ENCODE measurements at places on chromosomes 13 and 19.
A peak's percentile ranks its signal among the peaks of the same experiment; 100 is the strongest.

DNA sequence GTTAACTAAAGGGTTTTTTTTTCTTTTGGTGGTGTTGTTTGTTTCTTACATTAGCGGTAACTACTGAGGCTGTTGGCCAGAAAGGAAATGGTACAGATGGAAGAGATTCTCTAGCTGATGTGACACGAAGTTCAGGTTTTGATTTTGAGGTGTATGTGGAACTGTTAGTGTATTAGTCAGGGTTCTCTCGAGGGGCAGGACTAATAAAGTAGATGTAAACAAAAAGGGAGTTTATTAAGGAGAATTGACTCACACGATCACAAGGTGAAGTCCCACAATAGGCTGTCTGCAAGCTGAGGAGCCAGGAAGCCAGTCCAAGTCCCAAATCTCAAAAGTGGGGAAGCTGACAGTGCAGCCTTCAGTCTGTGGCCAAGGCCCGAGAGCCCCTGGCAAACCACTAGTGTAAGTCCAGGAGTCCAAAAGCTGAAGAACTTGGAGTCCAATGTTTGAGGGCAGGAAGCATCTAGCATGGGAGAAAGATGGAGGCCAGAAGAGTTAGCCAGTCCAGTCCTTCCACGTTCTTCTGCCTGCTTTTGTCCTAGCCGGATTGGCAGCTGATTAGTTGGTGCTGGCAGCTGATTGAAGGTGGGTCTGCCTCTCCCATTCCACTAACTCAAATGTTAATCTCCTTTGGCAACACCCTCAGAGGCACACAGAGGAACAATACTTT lies 577.6 kb downstream of the EFNB2 start:
- DNase-seq: no peak

- no peak for DNase-seq
Measured at GRCh38 chr13:62209529-62209928, 793.9 kb upstream of the PCDH20 start.

GRCh38 chr19:33578697-33579096 lies 43.1 kb upstream of the CHST8 start:
- no peak for DNase-seq

DNA sequence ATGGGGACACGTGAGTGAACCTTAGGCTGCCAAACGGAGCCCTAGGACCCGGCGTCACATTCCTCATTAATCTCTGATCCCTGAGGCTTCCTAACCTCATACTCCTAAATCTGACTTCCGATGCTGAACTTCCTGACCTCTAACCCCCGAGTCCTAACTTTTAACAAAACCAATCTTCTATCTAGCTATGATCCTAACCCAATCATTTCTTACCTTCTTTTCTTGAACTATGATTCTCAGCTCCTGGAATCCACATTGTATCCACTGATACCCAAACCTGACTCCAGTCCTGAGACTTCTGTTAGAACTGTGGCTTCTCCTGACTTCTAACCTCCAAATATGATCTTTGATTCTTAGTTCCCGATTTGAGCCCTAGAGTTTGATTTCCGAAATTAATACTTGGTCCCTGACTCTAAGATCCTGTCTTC lies 447 bp downstream of the NFKBIB start:
- no peak for DNase-seq

- no peak for DNase-seq
Measured at GRCh38 chr19:50725218-50725910, 2.2 kb downstream of the CLEC11A start.

DNA sequence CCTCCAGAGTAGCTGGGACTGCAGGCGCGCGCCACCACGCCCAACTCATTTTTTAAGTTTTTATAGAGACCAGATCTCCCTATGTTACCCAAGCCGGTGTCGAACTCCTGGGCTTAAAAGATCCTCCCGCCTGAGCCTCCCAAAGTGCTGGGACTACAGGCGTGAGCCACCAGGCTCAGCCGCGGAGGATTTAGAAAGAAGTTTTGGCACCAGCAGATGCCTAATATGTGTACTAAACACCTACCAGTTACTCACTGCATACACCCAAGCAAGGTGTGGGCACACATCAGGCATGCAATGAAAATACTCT lies 464 bp upstream of the ZFP14 start:
- no peak for DNase-seq

GRCh38 chr13:110413676-110414040 lies 106.6 kb downstream of the COL4A2 start:
- DNase-seq: no peak

DNA sequence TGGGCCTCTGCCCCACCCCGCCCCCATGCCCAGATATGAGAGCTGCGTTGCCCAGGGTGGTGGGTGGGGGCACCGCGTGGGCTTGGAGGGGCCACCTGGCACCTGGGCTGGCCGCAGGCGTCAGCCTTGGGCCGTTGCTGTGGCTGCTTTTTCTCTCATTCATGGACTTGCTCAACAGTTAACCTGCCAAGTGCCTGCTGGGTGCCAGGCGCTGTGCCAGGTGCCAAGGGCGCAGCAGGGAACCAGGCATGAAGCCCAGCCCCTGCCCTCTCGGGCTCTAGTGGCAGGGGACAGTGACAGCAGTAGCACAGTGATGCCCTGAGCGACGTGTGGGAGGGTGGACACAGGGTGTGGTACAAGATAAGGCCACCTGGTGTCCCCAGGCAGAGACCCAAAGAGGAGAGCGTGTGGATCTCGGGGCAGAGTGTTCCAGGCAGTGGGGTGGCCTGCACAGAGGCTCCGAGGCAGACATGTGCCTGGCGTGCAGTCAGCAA lies 28.1 kb downstream of the DHX34 start:
- no peak for DNase-seq

- DNase-seq: no peak
Measured at GRCh38 chr19:39372047-39372802, 18.7 kb downstream of the PAF1 start.

GRCh38 chr19:8500158-8500557 lies 2.3 kb downstream of the PRAM1 start:
- no peak for DNase-seq

DNA sequence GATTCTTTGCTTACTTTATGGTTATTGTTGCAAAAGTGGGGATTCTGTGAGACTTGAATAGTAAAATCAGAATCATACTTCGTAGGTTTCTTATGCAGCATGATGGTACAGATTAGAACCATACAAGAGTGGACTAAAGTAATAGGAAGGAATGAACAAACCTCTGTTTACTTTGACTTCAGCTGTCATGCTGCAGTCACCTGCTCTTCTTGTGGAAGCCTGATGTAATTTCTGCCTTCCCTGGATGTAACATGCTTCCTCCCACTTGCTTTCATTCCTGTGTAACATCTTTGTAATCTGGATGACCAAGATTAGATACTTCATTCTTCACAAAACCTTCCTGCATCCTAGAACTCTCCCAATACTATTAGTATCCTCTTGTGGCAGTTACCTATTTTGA lies 235.0 kb downstream of the PCCA start:
- DNase-seq: no peak

DNA sequence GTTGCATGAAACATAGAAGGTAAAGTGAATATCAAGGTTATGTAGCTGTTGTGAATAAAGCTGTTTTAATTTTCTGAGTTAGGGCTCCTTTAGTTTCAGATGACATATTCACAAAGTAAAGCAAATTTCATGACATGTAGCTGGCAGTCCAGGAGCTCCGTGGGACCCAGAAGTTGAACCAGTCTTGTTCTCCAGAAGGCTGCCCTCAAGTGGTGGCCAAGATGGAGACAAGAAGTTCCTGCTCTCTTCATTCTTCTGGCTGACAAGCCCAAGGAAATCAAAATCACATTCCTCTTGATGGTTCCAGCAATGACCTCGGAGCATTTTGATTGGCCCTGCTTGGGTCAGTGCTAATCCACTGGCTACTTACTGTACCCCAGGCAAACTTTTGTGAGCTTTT lies 128.7 kb downstream of the LIG4 start:
- no peak for DNase-seq

- DNase-seq: no peak
Measured at GRCh38 chr19:40223135-40223822, 3.2 kb downstream of the CCNP start.

DNA sequence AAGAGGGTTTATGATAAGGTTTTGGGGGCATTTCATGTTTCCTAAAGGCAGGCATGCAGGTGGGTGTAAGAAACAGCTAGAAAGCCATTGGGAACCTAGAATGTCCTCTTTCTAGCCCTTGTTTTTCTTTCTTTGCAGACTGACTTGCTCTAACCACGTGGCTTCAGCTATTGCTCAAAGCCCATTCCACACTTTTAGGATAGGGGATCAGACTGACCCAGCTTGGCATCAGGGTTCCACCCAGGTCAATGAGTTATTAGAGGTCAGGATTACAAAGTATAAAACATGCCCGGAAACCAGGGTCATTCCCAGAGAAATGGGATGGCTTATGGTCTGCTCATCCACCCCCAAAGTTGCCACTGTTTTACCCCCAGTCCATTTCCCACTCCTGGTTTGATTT lies 16.8 kb downstream of the PHF11 start:
- no peak for DNase-seq

DNA sequence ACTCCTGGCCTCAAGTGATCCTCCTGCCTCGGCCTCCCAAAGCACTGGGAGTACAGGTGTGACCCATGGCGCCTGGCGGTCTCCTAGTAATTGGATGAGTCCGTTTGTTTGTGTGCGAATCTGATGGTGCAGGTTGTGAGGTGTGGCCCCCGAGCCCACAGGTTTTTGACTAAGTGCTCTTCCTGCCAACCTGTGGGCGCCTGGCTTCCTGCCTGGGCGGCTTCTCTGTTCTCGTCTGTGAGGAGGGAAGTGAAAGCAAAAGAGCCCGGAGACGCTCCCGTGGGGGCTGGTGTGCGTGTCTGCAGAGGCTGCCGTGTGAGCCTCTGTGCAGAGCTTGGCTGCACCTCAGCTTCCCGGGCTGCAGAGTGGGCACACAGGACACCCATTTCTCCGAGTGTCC lies 10.0 kb downstream of the ARHGAP45 start:
- peak; percentile 84 for DNase-seq

GRCh38 chr19:1259206-1259875 lies 9.8 kb upstream of the CIRBP start:
- DNase-seq: no peak

DNA sequence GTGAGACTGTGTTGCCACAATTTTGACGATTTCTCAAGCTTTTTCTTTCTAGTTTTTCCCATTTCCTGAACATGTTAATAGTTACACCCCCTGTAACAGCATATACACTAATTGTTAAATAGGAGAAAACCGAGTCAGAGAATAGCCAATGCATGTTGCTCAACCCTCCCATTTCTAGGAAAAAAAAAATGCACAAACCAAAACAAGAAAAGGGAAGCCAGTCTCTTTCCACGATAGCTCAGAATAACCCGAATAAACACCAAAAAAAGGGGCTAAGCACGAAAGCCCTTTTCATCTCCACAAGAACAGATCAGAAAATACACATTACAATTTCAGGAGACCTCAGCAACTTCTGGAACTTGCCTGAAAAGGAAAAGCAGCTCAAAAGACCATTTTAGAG lies 16.3 kb downstream of the LATS2 start:
- DNase-seq: no peak

DNA sequence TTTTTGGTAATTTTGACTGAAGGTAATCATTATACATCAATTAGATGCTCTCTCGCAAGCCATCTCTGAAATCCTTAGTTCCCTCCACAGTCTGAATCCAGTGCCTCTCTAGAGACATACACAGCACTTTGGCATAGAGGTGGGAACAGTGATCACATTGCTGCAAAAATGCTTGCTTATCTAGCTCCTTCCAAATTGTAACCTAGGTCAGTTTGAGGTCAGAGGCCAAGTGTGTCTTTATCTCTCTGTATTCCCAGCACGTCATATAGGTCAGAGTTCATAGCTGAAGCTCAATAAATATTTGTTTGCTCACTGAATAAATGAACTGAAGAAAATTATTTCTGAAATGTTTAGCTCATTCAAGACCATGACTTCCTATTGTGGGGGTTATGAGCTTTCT lies 462.5 kb downstream of the DIAPH3 start:
- DNase-seq: no peak

GRCh38 chr13:87524775-87525174 lies 146.4 kb upstream of the SLITRK5 start:
- no peak for DNase-seq

DNA sequence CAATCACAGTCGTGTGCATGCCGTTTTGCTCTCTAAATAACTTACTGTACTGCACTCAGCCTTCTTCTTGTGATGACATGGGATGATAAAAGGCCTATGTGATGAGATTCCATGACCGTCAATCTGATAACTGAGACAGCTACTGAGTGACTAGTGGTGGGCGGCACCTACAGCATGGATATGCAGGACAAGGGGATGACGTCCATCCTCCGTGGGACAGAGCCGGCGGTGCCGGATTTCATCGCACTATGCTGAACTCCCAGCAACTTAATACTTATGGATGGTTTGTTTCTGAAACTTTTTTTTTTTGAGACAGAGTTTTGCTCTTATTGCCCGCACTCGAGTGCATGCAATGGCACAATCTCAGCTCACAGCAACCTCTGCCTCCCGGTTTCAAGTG lies 146.8 kb upstream of the TSHZ3 start:
- DNase-seq: no peak

DNA sequence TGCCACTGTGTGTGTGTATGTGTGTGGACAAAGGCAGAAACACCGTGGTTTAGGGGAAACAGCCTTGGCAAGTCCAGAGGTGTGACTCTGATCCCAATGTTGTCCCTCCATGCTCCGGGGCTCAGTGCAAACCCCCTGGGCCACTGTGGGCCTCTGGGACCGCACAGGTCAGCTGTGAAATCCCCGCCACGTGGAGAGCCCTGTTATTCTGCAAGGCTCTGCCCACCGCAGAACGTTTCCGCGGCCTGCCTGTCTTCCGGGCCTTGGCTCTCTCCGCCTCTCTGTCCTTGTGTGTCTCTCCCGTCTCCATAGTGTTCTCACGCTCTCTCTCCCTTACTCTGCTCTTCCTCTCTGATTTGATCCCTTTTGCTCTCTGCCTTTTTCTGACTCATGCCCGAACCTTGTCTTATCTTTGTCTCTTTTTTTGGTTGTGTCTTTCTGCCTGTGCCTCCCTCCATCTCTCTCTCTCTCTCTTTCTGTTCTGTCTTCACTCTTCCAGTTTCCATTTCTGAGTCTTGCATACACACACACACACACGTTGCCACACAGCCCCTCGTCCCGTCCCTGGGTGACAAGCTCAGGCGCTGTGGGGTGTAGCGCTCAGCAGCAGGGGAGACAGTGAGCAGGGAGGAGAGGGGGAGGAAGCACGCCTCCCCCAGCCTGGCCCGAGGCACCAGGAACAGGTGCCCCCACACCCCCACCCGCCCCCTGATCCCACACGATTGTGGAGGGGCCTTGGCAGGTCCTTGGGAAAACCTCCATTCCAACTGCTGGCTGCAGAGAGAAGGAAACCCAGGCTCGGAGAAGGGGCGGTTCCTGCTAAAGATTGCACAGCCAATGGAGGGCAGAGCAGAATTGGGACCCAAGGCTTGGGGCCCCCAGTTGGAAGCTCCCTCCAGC lies 3.0 kb downstream of the TTYH1 start:
- no peak for DNase-seq

DNA sequence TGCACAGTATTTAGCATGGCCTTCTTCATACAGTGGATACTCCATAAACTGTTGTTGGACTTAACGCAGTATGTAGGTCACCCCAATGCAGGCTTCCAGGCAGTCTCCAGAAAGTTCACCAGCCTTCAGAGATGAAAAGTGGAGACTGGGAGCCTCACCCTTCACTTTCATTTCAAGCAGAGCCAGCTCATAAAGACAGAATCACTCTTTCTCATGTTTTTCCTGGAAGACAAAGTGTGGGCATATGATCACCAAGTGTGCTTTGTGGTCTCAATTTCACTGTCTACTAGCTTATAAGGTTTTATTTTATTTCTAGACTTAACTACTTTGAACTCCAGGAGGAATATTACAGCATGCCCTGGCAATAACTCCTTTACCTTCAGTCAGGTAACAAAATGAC lies 26.3 kb upstream of the TNFSF11 start:
- no peak for DNase-seq

All from stimulated activated CD4-positive, alpha-beta T cell treated with anti-CD3 and anti-CD28 coated beads, TNF-alpha, amount 100 ng/mL, for 24 hours (primary cell).